ENCODE measurements at places on chromosomes 5 and 9.
A peak's percentile ranks its signal among the peaks of the same experiment; 100 is the strongest.

DNA sequence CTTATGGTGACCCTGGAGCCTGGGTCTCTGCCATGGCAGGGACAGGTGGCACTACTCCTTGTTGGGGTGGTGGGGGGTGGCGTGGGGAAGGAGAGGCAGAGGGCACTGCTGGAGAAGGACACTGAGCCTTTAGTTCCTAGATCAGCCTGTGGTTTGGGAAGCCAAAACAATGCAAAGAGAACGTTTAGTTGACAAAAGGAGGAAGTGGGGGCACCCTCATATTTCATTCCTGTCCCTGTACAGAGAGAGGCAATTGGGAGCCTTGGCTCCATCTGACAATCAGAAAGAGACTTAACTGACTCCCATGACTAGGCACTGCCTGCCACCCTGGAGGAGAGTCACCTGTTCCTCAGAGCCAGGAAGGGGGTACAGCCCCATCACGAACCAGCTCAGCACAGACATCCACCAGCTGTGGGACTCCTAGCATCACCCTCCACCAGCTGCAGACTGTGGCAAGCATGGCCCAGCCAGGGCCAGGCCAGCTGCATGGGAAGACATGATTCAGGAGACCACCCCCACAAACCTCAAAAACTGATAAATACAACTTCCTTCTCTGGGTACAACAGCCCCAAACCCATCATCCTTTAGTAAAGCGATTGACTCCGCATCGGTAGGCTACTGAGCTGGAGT lies 257.5 kb downstream of the HSPA4 start:
- no peak for DNase-seq

GRCh38 chr5:53029608-53030007 lies 40.5 kb downstream of the ITGA2 start:
- DNase-seq: no peak

DNA sequence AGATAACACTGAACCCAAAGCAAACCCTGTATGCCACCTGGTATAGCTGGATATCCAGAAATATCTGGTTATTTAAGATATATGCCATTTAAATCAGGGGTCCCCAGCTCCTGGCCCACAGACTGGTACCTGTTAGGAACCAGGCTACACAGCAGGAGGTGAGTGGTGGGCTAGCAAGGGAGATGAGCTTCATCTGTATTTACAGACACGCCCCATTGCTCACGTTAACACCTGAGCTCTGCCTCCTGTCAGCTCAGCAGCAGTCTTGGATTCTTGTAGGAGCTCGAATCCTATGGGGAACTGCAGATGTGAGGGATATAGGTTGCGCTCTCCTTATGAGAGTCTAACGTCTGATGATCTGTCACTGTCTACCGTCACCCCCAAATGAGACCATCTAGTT lies 646.6 kb downstream of the TLE4 start:
- no peak for DNase-seq

DNA sequence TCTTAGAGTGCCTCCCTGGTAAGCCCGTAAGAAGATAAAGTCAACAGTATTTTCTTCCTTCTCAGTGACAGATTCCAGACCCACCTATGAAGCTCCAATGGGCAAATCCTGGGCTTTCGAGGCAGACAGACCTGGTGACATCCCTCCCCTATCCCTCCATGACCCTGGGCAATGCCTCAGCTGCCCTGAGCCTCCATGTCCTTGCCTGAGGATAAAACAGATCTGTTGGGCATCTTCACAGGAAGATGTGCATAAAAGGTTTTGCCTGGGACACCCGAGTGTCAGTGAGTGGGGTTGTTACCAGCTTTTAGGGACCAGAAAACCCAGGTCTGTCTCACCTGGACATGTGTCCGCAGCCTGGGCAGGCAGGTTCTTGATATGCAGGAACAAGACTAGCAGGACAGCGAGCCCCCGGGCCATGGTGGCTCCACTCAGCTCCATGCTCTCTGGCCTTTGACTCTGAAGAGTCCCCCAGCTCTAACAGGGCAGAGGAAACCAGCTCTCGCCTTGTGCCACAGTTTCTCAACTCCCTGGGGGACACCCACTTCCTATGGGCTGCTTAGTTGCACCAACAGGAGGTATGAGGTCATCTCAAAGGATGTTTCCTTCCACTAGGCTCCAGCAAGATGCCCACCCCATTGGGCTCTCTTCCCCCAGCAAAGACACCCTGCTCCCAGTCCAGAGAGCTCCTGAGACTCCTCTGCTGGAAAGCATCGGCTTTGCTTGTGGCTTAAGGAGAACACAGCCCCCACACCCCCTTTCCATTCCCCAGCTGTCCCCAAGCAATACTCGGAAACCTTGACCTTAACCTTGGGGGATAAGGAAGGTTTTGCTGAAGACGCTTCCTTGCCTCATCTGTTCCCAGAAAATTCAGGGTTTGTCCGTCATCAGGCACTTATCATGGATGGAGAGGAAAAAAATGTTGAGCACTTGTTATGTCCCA lies at the start of gene FCN1:
FCN1 (minus strand) TSS at position 482 of the 943 bp plus-strand sequence; CDS start at position 441, 41 bp downstream.
- DNase-seq: no peak

- peak; percentile 44 for DNase-seq
These were observed 118.8 kb downstream of the CDC42SE2 start for GRCh38 chr5:131382407-131383395.

GRCh38 chr9:134161647-134162046 lies 2.7 kb downstream of the RNU6ATAC start:
- no peak for DNase-seq

DNA sequence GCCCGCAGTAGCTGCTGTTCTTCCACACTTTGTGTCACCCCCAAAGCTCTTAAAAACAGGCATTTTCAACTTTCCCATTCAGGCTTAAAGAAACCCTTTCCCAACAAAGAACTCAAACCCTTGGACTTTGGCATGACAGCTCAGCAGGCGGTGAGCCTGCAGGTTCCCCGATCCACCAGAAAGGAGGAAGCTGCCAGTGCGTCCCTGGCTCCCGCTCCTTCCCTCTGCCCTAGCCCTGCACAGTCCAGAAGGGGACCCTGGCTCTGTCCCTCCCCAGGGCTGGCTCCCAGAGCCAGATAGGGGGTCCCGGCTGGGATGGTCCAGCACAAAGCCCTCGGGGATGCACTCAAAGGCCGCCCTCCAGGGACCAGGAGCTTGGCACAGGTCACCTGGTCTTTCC lies 9.6 kb downstream of the SLC9A3 start:
- DNase-seq: no peak

GRCh38 chr9:79616013-79616412 lies 44.2 kb downstream of the TLE4 start:
- DNase-seq: no peak

DNA sequence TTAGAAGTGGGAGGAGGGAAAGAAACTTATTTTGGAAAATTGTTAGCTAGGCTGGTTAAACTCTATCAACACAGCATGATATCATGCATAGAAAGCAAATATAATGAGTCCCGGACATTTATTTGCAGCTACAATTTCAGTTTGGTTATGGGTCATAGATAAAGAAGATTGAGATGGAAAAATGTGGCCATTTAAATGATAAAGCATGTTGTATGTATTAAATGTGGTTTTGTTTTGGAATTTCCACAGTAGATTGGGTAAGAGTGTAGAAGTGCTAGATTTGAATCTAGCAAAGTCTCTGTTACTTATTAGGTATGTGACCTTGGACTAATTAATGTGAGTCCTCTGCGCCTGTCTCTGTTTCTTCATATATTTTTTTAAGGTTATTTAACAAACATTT lies 217.4 kb downstream of the KDM4C start:
- DNase-seq: no peak

DNA sequence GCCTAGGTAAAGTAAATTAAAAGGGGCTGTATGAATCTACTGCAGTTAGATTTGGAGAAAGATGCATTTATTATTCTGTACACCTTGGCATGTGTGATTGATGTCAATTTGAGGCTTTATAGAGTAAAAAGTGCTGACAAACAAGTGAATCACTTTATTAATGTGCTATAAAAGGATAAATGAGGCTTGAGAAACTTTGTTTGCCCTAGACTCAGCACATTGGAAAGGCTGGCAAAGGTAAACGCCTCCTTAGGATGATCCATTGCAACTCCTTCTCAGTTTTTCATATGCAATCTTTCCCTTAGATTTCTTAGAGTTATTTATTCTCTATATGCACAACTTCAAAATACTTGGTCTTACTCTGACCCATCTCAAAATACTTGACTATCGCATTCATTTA lies 369.0 kb downstream of the HINT1 start:
- no peak for DNase-seq

GRCh38 chr5:132423438-132423898 lies 54.0 kb downstream of the SLC22A5 start:
- no peak for DNase-seq

DNA sequence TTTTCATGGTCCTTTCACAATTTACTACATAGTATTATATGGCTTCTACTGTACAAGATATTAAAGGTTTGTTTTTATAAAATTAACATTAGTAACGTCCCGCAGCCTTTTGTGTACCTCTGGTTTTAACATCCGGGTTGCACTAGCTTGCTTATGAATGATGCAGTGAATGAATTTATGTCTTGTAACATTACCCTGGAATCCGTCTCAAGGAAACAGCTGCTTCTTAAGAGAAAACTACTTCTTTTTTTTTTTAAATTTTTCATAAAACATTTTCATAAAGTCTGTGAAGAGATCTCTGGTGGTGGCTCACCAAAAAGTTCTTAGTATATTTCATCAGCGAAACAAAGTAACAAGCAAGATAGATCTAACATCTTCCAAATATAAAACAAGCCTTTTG lies 23.6 kb downstream of the MARCHF3 start:
- no peak for DNase-seq

DNA sequence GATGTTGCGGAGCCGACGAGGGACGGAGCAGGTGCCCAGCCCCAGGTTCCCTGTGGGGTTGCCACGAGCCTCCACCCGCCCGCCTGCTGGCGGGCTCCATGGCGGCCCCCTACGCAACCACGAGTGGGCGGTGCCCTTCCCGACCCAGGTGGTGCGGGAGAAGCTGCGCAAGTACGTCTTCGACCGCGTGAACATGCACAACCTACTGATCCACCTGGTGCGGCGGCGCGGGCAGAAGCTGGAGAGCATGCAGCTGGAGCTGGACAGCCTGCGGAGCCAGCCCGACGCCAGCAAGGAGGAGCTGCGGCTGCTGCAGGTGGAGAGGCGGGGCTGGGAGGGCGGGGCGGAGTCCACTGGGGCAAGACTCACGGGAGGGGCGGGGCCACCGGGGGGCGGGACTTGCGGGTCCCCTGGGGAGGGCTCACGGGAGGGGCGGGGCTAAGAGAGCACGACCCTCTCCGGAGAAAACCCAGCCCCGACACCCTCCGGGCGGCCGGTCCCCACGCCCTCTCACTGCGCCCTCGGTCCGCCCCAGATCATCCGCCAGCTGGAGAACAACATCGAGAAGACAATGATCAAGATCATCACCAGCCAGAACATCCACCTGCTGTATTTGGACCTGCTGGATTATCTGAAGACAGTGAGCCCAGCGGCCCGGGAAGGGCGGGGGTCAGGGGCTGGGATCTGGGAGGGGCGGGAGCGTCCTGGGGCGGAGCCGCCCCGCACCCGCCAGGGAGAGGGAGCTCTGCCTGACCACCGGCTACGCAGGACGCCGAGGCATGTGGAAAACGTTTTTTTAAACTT lies 3.9 kb downstream of the CCDC183 start:
- DNase-seq: peak; percentile 87

GRCh38 chr5:134594336-134594735 lies 38.3 kb downstream of the SAR1B start:
- DNase-seq: no peak

DNA sequence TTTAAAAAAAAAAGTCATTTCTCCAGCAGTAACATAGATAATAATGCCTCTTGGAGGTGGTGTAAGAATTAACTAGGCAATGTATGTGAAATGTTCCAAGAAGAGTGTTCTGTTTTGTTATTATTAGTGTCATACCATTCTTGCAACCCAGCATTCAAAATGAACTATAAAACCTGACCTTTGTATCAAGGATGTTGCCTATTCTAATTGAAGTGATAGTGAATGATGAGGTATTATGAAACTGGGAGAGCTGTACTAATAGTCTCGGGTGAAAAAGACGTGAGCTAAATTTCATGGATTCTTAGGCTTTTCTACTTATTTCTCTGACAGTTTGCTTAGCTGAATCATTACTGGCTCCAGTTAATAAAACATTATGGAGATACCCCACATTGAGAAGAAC lies 224.6 kb downstream of the CD180 start:
- no peak for DNase-seq

DNA sequence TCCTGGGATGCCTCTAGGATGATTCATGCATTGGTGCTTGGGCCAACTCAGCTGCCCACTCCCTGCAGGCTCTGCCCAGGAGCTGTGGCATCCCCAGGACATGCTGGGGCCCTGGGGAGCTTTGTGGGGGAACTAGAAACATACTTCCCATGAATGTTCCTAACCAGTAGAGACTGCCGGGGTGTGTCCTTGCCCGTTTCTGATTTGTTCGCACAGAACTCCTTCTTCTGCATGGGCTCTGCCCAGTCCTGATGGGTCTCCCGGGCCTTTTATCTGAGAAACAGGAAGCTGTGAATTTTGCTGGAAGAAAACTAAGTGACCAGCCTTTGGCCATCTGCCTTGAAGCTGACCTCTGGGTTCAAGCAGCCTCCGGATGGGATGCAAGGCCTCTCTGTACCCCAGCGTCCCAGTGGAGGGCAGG lies 71.6 kb upstream of the RNU6ATAC start:
- no peak for DNase-seq

GRCh38 chr9:121622387-121623203 lies 28.8 kb upstream of the DAB2IP start:
- DNase-seq: no peak

DNA sequence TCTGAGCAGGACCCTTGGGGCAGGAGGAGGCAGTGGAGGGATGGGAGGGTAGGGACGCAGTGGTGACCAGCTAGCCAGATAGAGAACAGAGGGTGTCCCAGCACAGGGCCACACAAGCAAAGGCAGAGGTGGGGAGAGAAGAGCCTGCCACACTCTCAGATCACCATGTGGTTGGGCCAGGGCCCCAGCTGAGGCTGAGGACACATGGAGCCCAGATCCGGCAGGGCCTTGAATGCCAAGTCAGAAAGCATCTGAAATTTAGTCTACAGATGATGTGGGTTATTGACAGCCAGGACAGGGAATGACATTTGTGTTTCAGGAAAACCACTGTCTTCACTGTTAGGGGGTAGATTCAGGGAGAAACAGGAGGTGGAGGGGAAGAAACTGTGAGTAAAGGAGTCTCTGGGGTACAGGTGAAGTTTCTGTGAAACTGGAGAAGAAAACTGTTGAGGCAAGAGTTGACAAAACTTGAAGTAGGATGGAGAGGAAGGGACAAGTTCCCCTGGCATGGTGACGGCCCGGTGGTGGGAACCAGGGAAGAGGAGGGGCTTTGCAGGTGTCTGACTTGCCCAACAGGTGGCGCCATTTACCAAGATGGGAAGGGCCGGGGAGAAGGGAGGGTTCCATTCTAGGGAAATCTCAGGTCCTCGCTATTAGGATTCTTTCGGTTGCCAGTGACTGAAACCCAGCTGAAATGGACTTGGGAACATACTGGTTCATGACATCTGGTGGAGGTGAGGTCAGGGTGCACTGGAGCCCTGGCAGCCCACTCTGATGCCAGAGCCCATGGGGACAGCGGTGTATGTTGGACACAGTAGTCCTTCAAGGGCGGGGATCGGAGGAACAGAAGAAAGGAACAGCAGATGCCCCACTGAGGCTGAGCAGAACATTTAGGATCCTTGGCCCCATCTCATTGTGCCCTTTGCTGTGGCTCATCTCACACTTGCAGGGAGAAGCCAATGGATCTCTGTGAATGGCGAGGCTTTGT lies 100.1 kb downstream of the KCNIP1 start:
- peak; percentile 2 for DNase-seq

GRCh38 chr5:97627272-97627671 lies 444.2 kb upstream of the RIOK2 start:
- DNase-seq: no peak

- DNase-seq: no peak
These were observed 1.1 kb upstream of the DAP start for GRCh38 chr5:10761933-10762775.

- no peak for DNase-seq
These were observed 391.1 kb downstream of the ARHGEF28 start for GRCh38 chr5:74017112-74017511.

Measured in stimulated activated CD4-positive, alpha-beta T cell treated with anti-CD3 and anti-CD28 coated beads, Interleukin-2, amount 100 ng/mL, for 4 hours (primary cell).